Left forelimb (tissue), 1 donor: ENCODE measurements at places on chromosomes 4 and X.

DNA sequence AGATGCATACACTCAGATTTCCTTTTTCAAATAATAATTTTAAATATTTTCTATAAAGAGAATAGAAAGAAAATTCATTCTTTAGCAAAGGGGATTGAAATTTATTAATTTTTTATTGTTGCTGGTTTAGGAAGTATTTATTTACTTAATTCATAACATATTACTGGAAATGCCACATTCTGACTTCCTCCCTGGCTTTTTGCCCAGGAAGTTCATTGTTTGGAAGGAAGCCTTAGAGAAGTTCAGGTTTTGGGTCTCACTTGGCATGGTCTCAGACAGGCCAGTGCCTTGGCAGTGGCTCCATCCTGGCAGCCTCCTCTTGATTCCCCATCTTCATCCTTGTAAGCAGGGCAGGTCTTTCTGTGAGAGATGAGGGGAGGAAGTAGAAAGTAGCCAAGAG, 50.5 kb downstream of the IL15 start:
- DNase-seq = no peak

GRCh38 chr4:21290562-21290961, 590.3 kb downstream of the PACRGL start:
- DNase-seq = no peak

DNA sequence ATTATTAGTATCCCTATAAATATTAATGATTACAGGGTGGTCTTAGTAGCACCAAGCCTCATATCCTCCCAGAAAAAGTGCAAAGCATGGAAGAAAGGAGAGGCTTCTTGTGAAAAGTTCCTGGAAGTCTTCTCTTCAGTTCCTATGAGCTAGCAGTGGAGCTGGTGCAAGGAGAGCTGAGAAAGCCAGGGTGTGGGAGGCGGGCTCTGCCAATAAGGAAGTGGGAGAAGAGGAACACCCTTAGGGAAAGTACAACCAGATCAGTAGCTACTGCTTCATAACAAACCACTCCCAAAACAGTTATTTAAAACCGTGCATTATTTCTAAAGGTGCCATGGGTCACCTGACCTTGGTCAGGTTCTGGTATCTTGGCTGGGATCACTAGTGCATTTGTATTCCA, 72.4 kb downstream of the MAP9 start:
- no peak for DNase-seq

DNA sequence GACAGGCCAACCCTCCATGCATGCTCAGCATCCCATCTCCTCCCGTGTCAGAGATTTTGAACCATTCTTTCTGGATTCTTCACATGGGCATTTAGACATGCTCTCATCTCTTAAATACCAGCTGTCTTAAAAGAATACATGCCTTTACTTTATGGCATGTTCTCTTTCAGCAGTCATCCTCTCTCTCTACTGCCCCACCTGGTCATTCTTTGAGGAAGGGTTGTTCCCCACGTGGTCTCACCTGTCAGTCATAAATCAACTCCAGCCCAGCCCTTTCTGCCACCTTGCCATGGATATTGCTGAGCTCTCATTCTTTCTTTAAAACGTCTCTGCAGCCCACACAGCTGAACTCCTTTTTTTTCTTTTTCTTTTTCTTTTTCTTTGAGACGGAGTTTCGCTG, 111.3 kb downstream of the ARHGAP10 start:
- DNase-seq = no peak

DNA sequence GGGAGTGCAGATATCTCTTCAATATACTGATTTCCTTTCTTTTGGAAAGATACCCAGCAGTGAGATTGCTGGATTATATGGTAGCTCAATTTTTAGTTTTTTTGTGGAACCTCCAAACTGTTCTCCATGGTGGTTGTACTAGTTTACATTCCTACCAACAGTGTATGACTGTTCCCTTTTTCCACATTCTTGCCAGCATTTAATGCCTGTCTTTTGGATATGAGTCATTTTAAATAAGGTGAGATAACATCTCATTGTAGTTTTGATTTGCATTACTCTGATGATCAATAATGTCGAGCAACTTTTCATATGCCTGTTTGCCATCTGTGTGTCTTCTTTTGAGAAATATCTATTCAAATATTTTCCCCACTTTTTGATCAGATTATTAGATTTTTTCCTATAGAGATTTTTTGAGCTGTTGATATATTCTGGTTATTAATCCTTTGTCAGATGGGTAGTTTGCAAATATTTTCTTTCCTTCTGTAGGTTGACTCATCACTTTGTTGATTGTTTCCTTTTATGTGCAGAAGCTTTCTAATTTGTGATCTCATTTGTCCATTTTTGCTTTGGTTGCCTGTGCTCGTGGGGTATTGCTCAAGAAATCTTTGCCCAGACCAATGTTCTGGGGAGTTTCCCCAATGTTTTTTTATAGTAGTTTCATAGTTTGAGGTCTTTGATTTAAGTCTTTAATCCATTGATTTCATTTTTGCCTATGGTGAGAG, 552.7 kb downstream of the ZNF674 start:
- DNase-seq = no peak

- DNase-seq = no peak
These were observed 72.4 kb downstream of the PRDM5 start for GRCh38 chr4:120850018-120850599.

GRCh38 chr4:183830438-183830985, 74.6 kb upstream of the STOX2 start:
- no peak for DNase-seq

DNA sequence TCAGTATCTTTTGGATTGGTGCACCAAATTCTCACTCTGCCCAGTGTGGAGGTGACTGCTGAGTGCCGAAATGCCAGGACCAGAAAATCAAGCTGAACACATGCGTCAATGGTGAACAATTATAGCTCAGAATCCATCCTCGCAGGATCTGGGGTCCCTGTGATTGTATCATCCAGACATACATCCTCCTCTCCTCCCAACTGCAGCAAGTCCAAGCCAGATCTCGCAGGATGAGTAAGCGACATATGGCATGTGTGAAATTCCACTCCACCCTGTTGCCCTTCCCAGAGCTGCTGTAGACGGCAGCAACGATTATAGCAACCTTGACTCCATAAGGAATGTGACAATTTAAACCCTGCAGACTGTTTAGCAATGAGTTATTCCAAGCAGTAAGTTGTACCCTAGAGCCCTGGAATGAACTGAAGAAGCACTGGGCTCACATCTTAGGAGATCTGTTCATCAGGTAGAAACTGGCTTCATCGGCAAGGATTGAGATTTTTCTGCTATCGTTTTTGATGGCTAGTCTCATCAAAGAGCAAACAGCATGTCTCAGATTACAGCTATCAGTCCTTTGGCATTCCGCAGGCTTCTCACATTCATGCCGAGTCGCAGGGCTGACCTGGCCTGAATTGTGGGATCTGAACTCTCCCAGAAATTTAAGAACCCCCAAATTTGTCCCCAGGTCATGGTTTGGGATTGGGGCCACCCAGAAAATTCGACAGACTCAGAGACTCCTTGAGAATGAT, 35.5 kb upstream of the SORBS2 start:
- no peak for DNase-seq

- DNase-seq = no peak
These were observed 218.6 kb upstream of the GK2 start for GRCh38 chr4:79626611-79627010.

DNA sequence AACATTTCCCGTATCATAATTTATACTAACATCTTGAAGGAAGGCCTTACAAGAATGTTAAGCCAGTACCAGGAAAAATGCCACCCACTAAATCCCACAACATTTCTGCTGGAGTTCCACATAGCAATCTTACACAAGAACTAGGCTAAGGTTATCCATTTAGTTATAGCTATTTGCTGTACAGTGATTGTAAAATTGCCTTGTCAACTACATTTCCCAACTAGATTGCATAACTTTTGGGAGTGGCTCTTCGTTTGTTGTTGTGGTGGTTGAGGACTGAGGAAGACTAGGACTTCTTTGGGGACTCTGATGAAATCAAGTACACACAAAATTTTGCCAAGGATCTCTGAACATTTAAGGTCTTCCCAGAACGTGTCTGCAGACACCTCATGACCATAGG, 8.0 kb downstream of the IBSP start:
- no peak for DNase-seq

GRCh38 chr4:930827-931193, 1.3 kb downstream of the GAK start:
- no peak for DNase-seq

GRCh38 chrX:44675362-44676024, 132.8 kb upstream of the FUNDC1 start:
- DNase-seq = peak; percentile 75

DNA sequence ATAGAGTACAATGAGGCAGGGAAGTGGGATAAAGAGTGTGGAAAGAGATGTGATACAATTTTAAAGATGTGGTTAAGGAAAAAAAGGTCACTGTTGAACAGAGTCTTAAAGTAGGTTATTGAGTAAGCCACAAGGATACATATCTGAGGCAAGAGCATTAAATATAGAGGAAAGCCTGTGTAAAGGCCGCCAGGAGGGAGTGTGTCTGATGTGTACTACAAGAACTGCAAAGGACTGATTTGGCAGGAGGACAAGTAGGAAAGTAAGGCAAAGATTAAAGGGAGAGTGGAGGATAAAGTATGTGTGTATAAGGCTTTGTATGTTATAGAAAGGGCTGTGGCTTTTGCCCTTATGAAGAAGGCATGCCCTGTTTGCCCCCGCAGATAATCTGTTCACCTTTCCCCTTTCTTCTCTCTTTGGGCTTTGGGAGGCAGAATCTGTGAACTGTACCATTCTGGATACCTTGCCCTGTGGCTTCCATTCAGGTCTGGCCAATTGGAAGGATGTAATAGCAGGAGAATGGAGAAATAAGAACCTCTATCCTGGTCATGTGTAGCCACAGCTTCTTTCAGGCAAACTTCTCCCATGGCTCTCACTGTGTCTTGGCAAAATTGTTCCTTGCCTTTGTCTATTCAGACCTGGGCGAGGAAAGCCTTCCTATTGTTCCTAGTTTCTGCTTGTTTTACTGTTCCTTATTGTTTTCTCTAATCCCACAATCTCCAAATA, 68.9 kb upstream of the FAM47B start:
- no peak for DNase-seq

GRCh38 chrX:73262991-73263390, 48.3 kb upstream of the NAP1L2 start:
- DNase-seq = no peak

GRCh38 chr4:25089051-25089763, 58.5 kb upstream of the LGI2 start:
- DNase-seq = no peak

DNA sequence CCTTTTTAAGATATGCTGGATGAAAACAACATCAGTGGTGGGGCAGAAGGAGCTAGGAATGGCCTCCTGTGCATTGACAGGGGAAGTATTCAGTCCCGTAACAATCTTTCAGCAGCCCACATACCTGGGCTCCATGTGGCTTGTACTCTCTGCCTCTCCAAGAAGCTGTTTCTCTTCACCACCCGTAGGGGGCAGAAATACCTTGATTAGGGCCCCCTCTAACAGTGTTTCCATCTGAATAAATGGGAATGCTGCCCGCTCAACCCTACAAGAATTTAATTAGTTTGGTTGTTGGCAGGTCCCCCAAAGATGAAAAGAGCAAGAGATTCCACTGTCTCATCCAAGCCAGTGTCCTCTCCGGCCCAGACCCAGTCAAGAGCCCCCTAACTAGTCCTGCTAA, 155.2 kb downstream of the SMIM20 start:
- DNase-seq = no peak

DNA sequence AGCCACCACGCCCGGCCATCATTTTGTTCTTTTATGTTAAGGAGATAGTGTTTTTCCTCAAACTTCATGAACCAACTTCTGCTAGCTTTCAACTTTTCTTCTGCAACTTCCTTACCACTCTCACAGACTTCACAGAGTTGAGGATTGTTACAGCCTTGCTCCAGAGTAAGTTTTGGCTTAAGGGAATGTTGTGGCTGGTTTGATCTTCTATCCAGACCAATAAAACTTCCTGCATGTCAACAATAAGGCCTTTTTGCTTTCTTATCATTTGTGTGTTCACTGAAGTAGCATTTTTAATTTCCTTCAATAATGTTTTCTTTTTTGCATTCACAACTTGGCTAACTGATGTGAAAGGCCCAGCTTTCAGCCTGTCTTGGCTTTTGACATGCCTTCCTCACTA, 12.7 kb upstream of the TET2 start:
- no peak for DNase-seq

GRCh38 chr4:99622341-99622740, 35.3 kb downstream of the C4orf54 start:
- DNase-seq = no peak

DNA sequence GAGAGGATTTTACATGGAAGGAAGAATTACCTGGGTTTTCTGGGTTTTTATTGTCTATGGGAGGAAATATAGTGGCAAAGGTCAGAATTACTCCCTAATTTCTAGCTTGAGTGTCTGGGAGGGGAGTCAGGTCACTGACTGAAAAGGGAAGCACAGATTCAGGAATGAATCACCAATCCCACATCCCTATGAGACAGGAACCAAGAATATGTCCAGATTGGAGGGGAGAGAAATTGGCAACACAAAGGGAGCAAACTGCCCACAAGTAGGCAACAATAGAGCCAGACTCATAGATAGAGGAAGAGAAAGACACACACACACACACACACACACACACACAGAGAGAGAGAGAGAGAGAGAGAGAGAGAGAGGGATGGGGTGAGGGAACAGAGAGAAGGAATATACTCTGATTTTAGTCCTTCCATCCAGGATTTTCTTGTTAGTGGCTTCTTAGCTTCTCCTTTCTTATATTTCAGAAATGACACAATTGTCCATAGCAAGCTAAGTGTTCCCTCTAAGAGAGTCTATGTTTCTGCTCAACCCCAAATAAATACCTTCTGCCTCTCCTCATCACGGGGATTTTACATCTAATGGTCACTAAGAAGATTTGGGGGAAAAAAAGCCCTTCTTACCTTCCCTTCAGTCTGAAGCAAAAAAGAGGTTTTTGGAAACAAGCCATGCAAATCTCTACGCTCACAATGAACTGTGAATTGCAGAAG, 12.0 kb downstream of the P2RY10 start:
- no peak for DNase-seq

GRCh38 chrX:131801066-131801465, 222.0 kb upstream of the STK26 start:
- DNase-seq = no peak

- no peak for DNase-seq
These were observed 195.4 kb downstream of the AFAP1 start for GRCh38 chr4:7744142-7744804.

- no peak for DNase-seq
These were observed at the start of gene MAGEE2 for GRCh38 chrX:75784680-75785491. TSS of gene MAGEE2 (minus strand) at chrX:75785254. CDS start at chrX:75785051, 203 bp downstream.

DNA sequence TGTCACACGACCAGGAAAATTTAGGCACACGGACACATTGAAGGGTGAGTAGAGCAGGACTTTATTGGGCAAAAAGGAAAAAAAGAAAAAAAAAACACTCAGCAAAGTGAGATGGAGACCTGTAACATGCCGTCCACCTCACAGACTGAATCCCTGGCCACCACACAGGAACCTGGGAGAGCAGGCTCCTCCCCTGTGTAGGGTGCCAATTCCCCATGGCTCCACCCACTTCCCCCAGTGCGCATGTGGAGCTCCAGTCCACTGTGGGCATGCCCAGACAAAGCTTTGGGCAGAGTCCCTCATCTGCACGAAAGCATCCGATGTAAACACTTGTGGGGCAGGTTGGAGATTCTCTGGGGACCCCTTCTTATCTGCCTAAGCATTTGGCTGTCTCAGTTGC, 23.6 kb upstream of the CBR4 start:
- no peak for DNase-seq
